ENCODE measurements at places on chromosomes 1 and 21. TPM values are rescaled to one million over a fixed set of nuclear protein-coding genes. Genes with fewer than 3 reads are reported as not detected.

KIF21B gene
- 0.29 TPM for total RNA-seq

CFHR5 gene
- not detected for total RNA-seq

XCL2 gene
- not detected for total RNA-seq

OPTC gene
- not detected for total RNA-seq

OR2L13 gene
- not detected for total RNA-seq

PPIAL4G gene
- not detected for total RNA-seq

MANEAL gene
- 0.57 TPM for total RNA-seq

GPA33 gene
- not detected for total RNA-seq

SPRR2D gene
- not detected for total RNA-seq

OR2L8 gene
- not detected for total RNA-seq

FLG gene
- total RNA-seq = not detected

RSRP1 gene
- total RNA-seq = 98.5 TPM

KRTAP19-5 gene
- total RNA-seq = not detected

BACE2 gene
- total RNA-seq = 18.8 TPM

CELA3A gene
- not detected for total RNA-seq

COPA gene
- total RNA-seq = 332 TPM

HMGN1 gene
- total RNA-seq = 153 TPM

SEMA4A gene
- 0.44 TPM for total RNA-seq

BSND gene
- not detected for total RNA-seq

CXADR gene
- total RNA-seq = 5.6 TPM

HPCAL4 gene
- not detected for total RNA-seq

ST6GALNAC3 gene
- not detected for total RNA-seq

SH3BGR gene
- 1.1 TPM for total RNA-seq

NTMT2 gene
- total RNA-seq = not detected

SPATC1L gene
- total RNA-seq = 5.3 TPM

OLFML2B gene
- total RNA-seq = 10.7 TPM

TEDDM1 gene
- not detected for total RNA-seq
